GM04503 (cell line): ENCODE measurements at places on chromosomes 2 and 18.

GRCh38 chr18:12895626-12896025, 11.6 kb upstream of the PTPN2 start:
- no peak for DNase-seq

DNA sequence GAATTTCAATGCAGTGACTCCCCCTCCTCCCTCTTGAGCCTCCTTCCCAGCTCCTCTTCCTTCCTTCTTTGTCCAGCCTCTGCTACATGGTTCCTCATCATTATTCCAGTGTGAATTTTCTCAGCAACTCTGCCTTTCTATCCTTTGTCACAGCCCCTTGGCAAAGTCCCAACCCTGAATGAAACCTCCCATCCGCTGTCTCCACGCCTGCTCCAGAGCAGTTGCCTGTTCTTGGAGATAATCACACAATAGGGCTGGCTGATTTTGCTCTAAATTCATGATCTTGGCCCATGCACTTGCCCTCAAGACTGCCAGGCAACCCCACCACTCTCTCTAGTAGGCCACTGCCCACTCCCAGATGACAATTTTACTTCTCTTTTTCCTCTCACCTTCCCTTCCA, 61.4 kb downstream of the BCL2L11 start:
- DNase-seq, result no peak

DNA sequence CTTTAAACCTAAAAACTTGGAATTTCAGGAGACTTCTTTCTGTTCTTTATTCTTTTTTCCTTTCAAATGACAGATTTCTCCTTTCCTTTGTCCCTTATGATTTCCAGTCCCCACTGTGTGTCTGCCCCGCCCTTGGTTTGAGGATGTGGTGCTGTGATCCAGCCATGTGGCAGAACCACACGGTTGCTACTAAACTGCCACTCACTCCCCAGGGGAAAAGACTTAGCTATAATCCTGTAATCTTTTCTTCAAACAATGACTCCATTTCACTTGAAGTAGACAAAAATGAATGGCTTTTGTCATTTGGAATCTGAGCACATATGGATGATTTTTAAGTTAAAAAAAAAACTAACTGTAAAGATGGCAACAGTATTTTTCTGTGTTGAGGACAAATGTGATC, 76.2 kb upstream of the STAM2 start:
- no peak for DNase-seq

- DNase-seq, result no peak
Observed at GRCh38 chr2:72395096-72395495, 247.4 kb upstream of the CYP26B1 start.

GRCh38 chr18:25467226-25467987, 115.4 kb upstream of the ZNF521 start:
- DNase-seq, result no peak

DNA sequence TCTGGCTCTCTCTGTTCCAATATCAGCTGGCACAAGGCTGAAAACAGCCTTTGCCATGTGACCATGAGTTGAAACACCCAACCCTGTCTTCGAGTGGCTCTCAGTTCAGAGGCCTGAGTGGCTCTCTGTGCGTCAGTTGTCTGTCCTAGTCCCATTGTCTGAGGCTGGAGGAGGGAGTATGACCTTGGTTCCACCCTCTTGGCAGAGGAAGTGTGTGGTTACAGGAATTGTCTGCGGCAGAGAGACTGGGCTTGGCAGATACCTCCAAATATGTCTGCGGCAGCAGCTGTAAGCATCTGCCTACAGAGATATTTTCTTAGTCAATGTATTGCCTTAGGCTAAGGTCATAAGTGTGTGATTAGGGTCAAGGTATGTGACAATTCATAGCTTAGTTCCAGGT, 32.6 kb downstream of the CNGA3 start:
- peak; percentile 54 for DNase-seq

- DNase-seq, result no peak
Observed at GRCh38 chr2:28435241-28435640, 42.6 kb downstream of the FOSL2 start.

GRCh38 chr2:66571918-66572317, 137.0 kb downstream of the MEIS1 start:
- no peak for DNase-seq

- DNase-seq, result no peak
Observed at GRCh38 chr2:194126418-194126817, 1530.6 kb upstream of the SLC39A10 start.

- DNase-seq, result no peak
Observed at GRCh38 chr2:23114299-23114698, 270.7 kb upstream of the KLHL29 start.
